ENCODE measurements at places on chromosomes 11 and 22.

- DNase-seq: no peak
These were observed 6.3 kb upstream of the SEZ6L start for GRCh38 chr22:26162926-26163325.

DNA sequence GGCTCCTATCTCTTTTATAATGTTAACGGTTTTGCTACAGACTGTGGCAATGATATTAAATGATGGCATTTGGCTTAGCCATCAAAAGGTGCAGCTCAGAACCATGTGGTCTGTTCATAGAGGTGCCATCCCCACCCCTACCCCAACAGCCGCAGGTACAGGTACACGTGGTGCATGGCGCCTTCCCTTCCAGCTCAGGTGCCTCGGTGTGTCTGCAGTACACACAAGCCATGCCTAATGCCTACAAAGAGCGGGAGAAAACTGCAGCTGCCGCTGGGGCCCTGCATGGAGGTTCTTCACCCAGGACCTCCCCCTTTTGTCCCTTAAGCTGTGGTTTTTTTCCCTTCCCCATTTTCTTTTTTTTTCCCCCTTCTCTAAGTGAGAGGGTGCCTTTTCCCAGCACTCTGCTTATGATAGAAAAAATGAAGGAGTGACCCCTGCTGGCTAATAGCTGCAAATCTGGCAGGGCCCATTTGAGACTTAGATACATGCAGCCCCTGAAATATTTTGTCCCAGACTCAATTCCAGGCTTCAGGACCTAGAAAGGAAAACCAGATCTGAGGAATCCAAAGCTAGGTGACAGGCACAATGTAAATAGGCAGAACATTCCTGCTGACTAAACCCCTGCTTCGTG is 6.5 kb downstream of the OR52M1 start:
- no peak for DNase-seq

- no peak for DNase-seq
These were observed 74.1 kb upstream of the B3GAT1 start for GRCh38 chr11:134486106-134486505.

DNA sequence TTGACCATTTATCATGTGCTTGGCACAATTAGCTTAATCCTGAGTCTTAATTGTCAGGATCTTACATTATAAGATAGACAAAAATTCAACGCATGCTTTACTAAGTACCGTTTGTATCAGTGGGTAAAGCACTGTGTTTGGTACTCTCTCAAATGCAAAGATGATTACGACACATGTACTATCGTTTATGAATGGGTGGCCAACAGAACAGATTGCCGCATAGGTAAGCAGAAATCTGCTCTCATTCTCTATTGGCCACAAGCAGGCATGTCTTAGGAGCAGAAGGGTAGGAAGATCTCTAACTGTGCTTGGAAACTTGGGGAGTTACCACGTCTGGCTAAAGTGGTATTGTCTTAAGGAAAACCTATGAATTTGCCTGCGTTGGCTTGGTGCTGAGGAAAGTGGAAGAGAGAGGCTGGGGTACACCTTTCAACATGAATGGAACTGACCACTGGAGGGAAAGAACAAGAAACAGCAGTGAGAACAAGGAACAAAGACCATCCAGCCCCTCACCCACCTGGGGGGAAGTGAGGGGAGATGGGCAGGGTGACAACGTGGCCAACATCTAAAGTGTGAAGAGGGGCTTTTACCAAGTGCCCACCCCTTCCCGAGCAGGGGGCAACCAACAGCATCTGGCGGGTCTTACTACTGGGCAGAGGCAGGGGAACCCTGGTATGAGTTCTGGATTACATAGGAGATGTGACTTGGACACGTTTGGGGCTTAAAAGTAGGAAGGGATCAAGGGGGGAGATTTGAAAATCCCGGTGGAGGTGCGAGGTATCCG is 1.0 kb upstream of the TUBA8 start:
- no peak for DNase-seq

DNA sequence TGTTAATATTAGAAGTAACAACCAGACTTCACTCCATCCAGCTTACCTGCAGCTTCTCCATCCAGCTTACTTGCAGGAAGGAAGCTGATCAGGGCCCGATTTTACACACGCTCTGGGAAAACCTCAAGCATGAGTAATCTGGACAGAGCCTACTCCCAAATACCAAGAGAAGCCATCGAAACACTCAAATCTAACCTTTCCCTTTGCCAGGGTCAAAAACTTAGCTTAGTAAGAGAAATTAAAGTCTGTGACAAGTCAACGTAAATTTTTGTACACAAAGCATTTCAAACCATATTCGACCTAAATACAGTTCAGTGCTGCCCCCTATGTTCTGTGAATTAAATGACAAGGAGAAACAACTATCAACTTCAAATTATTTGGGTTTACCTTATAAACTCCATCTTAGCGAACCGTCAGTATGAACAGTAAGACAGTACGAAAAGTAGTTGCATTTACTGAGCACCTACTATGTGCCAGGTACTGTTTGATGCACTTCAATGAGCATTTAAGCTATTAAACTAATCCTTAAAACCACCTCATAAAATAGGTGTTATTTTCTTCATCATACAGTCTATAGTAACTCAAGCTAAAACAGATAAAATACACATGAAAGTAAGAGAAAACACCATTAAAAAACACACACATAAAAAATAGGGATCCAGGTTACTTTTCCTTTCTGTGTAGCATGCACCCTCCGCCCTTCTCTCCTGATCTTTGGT is 36.9 kb downstream of the ARFGAP3 start:
- no peak for DNase-seq

- peak; percentile 48 for DNase-seq
These were observed at the start of gene LRRC74B for GRCh38 chr22:21045585-21046294. LRRC74B (plus strand) TSS chr22:21045946; CDS start chr22:21045987, 41 bp downstream.

- no peak for DNase-seq
These were observed 8.8 kb downstream of the CXCR5 start for GRCh38 chr11:118892514-118892913.

DNA sequence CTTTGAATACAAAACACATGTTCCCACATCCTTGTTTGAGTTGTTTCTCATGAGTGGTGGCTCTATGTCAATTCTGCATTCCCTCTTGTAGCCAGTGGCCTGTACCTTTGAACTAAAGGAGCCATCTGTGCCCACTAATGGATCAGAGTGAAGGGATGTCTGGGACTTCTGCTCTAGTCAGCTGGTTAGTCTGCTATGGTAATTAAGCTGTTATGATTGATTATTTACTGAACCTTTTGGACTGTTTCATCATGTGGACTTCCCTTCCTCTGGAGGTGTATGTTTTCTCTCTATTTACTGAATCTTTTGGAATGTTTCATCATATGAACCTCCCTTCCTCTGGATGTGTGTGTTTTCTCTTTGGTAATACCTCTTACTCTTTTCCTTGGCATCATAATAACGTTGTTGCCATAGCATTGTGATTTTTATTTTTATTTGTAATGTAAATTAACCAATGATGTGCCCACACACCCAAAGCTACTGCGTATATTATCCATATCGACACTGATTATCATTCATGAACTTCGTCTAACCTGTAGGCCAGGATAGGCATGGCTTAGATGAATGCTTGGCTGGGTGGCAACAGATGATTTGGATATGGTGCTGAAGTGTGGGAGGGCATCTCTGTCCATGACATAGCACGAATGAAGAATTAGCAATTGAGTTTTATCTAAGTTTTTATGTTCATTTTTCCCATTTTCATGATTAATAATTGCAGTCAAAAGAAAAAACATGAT is 112.3 kb upstream of the SORL1-AS1 start:
- no peak for DNase-seq

GRCh38 chr22:37330200-37331033 is 48.1 kb downstream of the CYTH4 start:
- no peak for DNase-seq

GRCh38 chr11:76524919-76525318 is 80.1 kb downstream of the EMSY start:
- DNase-seq: no peak

GRCh38 chr11:126897430-126897829 is 103.1 kb downstream of the KIRREL3 start:
- DNase-seq: no peak

DNA sequence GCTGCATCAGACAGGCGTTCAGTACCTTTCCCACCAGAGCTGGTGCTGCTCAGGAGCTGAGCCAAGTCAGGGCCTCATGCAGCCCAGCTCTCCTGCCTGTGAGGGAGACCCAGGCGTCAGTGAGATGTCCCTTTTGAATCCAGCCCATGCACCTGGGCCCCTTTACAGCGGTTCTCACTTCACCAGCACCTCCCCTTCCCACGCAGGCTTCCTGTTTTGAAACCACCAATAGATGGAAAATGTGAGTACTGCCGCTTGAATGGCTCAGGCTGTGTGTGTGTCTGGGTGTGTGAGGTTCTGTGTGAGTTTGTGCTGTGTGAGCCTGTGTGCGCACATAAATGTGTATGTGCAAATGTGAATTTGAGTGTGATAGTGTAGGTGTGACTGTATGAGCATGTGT is 88.4 kb downstream of the UBASH3B start:
- DNase-seq: peak; percentile 57

DNA sequence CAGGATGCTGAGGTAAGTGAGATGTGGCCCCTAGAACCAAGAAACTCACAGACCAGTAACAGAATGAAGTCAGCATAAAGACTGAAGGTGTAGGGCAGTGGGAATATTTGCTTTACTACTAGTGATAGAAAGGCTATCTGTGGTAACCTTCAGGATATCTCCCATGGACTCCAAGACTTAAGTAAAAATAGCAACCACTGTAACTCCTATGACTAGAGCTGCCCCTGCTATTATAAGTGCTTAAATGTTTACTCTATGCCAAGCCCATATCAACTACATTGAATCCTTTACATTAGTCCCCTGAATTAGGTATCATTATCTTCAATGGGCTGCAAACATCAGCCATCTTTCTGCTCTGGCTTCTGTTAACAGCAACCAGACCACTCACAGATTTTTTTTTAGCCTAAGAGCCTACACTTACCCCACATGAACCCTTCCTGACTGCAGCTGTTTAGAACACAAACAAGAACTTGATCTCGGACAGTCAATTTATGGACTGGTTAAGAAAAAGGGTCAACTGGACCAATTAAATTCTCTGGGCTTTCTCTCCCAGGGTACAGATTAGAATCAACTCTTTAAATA is 335.1 kb upstream of the API5 start:
- no peak for DNase-seq

DNA sequence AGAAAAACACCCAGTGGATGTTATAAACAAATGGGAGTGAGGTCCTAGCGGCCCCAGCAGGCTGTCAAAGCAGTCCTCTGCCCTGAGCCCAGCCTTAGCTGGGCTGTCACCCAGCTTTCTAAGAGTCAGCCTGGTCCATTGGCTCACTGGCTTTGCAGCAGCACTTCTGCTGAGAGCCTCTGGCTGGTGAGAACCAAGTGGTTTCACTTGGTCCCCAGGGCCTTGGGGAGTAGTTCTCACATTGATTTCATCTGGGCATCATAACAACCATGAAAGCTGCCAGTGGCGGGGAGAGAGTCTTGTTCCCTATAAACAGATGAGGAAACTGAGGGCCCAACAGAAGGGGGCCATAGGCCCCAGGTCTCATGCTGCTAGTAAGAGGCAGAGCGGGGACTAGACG is 11.4 kb downstream of the SEC14L6 start:
- DNase-seq: no peak

DNA sequence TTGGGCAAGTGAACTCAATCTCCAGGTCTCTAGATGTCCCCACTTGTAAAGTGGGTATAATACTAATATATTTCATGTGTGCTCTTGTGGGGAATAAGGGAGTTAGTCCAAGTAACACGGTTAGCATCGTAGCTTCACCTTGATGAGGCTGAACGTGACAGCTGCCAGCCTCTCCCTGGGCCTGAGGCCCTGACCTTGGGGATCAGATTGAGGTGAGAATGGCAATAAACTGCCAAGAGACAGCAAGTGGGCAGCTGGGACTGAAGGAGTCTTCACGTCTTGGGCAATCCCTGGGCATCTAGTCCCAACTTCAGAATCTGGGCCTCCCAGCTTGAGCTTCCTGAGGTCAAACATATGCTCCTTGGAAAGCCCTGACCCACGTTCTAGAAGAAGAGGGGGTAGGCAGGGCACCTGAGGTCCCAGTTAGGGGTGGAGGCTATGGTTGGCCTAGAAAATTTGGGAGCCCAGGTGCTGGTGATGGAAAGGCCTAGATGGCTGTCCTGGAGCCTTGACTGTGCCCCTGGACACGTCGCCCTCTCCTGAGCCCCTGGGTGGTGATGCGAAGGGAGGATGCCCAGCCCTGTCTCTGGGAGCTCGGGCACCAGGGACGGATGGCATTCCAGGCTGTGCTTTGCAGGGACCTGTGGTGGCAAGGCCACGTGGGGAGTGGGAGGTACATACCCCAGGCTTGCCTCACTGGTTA is 23.4 kb downstream of the ADAMTS15 start:
- no peak for DNase-seq

DNA sequence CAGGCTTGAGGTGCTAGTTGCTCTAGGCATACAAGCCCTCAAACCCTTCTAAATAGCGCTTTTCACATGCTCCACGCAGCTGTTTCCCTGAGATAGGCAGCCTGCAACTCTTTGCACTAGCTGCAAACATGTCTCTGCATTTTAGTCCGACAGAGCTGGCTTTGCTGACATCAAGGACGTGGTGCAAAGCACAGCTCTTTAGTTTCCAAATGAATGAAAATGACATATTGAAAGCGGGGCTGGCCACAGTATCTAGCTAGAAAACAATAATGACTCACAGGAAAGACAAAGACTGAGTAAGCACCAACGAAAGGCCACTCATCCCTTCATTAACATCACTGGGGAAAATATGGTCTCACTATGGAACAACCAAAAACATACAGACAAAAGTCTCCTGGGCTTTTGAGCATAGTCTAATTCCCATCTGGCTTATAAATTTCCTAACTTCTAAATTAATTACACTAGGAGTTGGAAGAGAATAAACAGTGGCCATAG is 15.3 kb upstream of the ZC3H12C start:
- no peak for DNase-seq

GRCh38 chr11:20452585-20452984 is 65.1 kb downstream of the PRMT3 start:
- no peak for DNase-seq

DNA sequence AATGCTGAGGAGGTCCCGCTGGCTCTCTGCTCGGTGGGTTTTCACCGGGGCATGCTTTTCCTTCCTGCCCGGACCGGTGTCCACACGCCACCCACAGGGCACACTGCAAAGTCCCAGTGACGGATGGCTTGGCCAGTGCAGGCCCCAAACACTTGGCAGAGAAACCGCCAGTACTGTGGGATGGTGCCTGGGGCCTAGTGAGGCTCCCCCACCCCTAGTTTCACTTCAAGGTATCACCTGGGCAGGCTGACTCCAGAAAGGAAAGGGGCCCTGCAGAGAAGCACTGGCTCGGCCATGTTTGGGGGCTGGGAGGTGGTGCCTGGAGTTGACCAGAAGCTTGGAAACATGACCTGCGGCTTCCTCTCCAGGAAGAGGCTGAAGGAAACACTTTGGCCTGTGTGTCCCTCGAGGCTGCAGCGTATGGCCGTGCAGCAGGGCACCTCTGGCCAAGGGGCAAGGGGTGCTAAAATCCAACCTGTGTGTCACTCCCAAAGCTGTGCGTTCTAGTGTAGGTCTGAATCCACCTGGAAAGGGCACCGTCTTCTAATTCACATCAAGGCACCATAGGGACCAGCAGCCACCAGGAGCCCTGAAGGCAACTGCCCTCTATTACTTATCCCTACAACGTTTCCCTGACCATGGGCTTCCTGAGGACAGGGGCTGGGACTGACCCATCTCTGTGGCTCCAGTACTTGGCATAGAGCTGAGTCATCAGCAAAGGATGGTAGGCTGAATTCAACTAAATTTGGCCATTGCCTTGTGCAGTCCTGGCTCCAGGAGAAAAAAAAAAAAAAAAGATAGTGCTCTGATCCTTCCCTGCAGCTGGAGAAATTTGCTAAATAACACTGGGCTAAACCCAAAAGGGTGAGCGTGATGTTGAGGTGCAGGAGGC is 22.6 kb downstream of the TPBGL start:
- DNase-seq: no peak

- no peak for DNase-seq
These were observed 108.2 kb upstream of the ARHGAP42 start for GRCh38 chr11:100578831-100579311.

GRCh38 chr22:46513908-46514550 is 23.4 kb downstream of the CELSR1 start:
- DNase-seq: no peak
